SIG-M5 (cell line): ENCODE measurements at places on chromosomes 5 and 9.

GRCh38 chr9:83999141-83999918, 18.7 kb downstream of the RMI1 start:
- no peak for DNase-seq

GRCh38 chr9:17793713-17794622, 215.1 kb downstream of the SH3GL2 start:
- DNase-seq = no peak

GRCh38 chr5:113276001-113276400, 158.8 kb downstream of the TSSK1B start:
- no peak for DNase-seq

DNA sequence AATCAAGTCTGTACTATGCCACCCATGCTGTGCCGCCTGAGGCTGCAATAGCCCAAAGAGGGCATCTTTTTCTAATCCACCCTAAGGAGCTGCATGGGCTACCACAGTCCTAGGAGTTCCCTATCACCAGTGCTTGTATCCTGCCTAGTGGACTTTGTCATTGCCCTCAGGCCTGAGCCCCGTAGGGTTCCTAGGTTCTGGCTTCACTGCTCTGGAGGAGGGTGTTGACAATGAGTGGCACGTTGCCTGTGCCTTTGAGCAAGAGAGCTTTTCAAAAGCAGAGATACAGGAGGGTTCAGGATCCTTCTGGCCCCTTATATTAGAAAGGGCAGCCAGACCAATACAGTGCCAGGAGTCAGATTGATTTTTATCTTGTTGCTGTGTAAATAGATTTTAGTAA, 93.0 kb downstream of the PRDM6 start:
- DNase-seq = no peak

- DNase-seq = no peak
Measured at GRCh38 chr5:56595566-56595965, 219.8 kb upstream of the MAP3K1 start.

- no peak for DNase-seq
Measured at GRCh38 chr5:120568711-120569110, 104.6 kb downstream of the PRR16 start.

DNA sequence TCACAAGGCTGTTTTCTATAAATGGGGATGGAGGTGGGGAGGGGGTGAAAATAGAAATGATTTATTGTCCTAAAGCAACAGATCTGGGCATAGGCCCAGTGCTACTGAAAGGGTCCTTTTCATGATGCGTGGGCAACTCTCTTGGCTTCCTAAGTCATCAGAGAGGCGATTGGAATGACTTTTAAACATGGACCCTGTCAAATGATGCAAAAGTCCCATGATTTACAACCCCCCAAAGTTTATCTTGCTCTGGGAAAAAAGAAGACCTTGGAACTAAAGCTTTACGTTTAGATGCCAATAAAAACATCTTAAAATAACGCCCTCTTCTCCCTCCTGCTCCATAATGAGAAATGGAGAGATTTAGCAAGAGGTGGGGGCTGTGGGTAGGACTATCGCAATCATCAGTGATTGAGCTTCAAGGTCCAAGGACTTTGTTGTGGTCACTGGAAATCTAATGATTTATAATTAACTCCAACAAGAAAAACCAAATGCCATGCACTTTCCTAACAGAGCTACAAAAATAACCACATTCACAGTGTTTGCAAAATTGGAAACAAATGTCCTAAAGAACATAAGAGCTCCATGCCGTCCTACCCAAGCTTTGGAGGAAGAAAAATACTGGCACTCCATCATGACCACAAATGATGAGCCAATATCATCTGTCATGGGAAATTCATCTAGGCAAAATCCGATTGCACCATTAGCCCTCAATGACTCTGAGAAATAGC, 167.5 kb upstream of the CLINT1 start:
- DNase-seq = no peak

- no peak for DNase-seq
Measured at GRCh38 chr9:121206516-121207370, 5.1 kb upstream of the RAB14 start.

- no peak for DNase-seq
Measured at GRCh38 chr9:115520646-115521045, 402.7 kb upstream of the TNC start.

- peak; percentile 72 for DNase-seq
Measured at GRCh38 chr5:146006470-146007190, 70.3 kb downstream of the SH3RF2 start.

GRCh38 chr5:135509995-135510394, 25.8 kb downstream of the NEUROG1 start:
- no peak for DNase-seq

GRCh38 chr9:26945591-26945990, 1.5 kb downstream of the PLAA start:
- DNase-seq = no peak

DNA sequence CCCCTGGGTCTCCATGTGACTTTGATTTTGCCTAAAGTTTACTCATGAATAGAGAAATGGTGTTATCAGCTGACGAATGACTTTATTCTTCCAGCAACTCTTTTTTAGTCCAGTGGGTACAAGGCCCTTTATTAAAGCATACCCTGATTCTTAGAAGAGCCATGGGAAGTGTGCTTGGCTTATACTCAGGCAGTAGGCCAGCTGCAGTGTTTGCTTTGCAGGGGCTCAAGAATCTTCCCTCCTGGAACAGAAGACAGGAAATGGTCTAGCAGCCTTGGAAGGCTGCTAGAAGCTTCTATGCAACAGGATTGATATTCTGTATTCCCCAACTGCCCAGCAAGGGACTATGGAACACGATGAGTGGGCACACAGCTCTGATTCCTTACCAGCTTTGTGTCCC, 73.4 kb upstream of the PLPP6 start:
- DNase-seq = no peak

GRCh38 chr5:175718401-175719108, 60.7 kb downstream of the HRH2 start:
- DNase-seq = peak; percentile 23

GRCh38 chr5:157658893-157659292, 6.7 kb upstream of the SOX30 start:
- DNase-seq = no peak

DNA sequence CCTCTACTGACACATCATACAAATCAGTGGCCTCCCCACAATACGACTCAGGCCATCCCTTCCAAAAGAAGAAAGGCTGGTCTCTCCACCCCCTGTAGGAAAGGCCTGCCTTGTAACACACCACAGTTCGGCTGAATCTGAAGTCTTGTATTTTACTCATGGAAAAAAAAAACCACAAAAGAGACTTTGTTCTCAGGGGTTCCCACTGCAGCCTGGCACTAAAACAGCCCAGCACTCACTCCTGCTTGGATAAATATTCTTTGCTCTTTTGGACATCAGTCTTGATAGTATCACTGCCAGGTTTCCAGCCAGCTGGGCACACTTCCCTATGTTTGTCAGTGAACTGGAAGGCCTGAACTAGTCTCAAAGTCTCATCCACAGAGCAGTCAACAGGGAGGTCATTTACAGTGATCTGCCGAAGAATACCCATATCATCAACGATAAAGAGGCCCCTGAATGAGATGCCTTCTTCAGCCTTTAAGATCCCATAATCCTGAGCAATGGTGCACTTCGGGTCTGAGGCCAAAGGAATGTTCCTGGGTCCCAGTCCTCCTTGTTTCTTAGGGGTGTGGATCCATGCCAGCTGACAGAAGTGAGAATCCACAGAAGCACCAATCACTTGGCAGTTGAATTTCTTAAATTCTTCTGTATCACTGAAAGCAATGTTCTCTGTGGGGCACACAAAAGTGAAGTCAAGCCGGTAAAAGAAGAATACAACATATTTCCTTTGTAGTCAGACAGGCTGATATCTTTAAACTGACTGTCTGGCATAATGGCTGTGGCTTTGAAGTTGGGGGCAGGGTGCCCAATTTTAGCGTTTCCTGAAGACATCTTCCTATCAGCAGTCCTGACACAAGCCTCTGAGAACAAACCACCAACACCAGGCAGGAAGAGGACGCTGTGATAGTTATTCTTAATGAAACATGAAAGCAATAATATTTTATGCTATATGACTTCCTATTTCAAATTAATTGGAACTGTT, 198.1 kb downstream of the LURAP1L start:
- no peak for DNase-seq

GRCh38 chr9:115262477-115262876, 144.5 kb upstream of the TNC start:
- DNase-seq = no peak

- no peak for DNase-seq
Measured at GRCh38 chr5:146342882-146343865, 4.5 kb downstream of the POU4F3 start.

- no peak for DNase-seq
Measured at GRCh38 chr5:170818232-170818631, 34.7 kb downstream of the GABRP start.

DNA sequence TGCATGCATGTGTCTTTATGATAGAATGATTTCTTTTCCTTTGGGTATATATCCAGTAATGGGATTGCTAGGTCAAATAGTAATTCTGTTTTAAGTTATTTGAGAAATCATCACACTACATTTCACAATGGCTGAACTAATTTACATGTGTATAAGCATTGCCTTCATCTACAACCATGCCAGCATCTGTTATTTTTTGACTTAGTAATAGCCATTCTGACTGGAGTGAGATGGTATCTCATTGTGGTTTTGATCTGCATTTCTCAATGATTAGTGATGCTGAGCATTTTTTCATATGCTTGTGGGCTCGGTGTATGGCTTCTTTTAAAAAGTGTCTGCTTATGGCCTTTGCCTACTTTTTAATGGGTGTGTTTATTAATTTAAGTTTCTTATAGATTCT, 102.3 kb upstream of the CCDC112 start:
- DNase-seq = no peak

DNA sequence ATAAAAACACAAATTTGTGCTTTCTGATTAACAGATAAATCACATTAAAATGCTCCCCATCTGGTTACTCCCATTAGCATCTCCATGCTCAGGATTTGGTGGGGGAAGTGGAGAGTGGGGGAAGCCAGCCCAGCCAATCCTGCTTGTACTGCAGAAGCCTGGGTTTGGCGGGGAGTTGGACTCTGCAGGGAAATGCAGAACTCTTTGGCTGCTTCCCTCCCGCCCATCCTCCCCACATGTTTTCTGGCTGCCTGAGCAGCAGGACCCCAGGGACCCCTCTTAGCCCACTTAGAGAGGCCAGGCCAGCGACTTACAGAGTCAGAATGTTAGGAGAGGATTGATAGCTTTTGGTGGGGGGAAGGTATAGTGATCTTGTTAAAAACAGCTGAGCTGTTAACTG, 59.5 kb upstream of the FOXI1 start:
- DNase-seq = no peak

DNA sequence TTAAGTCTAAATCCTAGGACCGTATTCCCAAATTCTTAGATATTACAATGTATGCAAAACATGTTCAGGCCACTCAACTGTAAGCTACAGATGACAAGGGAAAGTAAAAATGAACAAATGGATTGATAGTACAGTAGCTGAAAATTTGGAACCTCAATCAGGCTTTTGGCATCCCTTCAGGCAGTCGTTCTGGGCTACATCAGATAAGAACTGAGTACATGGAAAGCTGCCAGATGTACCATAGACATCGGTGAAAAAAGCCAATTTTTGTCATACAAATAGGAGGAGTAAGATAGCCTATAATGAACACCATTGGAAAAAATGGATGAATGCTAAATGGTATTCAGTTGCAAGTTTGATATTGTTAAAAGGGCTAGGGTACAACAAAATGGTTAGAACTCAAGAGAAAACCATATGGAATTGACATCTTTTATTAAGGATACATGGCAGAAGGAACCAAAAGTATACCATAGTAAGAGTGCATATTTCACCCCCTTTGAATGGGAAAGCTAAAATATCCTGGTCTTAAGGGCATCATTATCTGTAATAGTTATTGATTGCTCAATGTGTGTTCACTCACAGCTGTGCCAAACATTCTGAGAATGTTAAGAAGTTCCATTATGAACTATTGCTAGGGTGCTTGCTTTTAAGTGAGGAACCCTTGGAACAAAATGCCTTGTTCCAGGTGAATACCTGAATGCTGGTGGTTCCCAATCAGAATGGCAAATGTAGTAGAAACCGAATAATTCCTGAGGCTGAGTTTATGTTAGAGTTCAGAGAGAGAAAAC, 86.4 kb downstream of the NR3C1 start:
- DNase-seq = no peak

DNA sequence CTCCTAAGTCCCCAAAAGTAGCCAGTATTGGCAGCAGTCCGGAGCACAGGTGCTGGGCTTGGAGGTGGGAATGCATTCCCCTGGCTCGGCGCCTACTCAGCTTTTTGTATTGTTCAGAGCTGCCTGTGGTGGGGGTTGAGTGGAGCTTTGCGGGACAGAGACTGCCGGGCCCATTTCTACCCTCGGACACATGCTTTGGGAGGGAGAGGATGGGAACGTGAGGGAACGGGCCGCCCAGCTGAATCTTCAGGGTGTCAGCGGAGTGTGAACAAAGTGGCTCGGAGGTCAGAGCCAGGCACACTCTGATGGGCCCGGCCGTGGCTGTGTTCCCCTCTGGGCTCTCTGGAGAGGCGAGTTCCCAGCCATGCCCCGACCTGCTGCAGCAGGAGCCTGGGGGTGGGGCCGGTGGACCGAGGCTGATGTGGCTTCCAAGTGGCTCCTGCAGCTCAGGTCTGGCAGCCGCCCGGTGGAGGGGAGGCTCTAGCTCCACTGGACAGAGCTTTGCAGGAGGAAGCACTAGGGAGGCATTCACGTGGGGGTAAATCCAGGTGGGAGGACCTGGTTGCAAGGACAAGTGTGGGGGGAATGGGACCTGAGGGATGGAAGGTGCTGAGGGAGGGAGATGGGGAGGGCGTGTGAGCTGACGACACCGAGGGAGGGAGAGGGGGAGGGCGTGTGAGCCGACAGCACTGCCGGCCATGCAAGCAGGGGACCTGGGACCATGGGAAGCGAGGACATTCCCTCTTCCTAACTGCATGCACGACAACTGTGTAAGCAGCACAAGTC, 31.1 kb upstream of the SLC6A3 start:
- no peak for DNase-seq

GRCh38 chr5:123879071-123879470, 367.1 kb downstream of the CSNK1G3 start:
- DNase-seq = no peak

GRCh38 chr9:137279741-137280473, 2.4 kb downstream of the TOR4A start:
- no peak for DNase-seq

- DNase-seq = no peak
Measured at GRCh38 chr5:111731638-111732037, 25.4 kb downstream of the NREP start.

GRCh38 chr5:107806271-107806670, 135.5 kb upstream of the EFNA5 start:
- DNase-seq = no peak

GRCh38 chr5:129003232-129003631, 37.9 kb downstream of the SLC27A6 start:
- DNase-seq = no peak
